ENCODE measurements at places on chromosomes 7 and 10. TPM values are rescaled to one million over a fixed set of nuclear protein-coding genes. Genes with fewer than 3 reads are reported as not detected.

OR2A42 gene
- not detected for total RNA-seq

DNA sequence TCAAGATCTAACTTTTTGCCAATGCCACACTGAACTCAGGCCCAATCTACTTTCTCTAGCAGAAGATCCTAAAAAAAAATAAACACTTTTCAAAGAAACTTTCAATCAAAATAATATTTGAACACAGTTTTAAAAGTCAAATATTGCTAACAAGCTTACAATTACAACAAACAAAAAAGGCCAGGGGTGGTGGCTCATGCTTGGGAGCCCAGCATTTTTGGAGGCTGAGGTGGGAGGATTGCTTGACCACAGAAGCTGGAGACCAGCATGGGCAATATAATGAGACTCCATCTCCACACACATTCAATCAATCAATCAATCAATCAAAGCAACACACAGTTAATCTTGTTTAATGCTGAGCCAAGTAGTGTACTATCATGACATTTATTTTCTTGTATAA, 149.2 kb downstream of the CYP26A1 start:
- no peak for DNase-seq

NRG3 gene
- total RNA-seq: 3.4 TPM

- no peak for DNase-seq
These were observed 26.4 kb upstream of the GPR37 start for GRCh38 chr7:124792002-124792401.

- DNase-seq: no peak
These were observed 24.7 kb upstream of the PIK3CG start for GRCh38 chr7:106840342-106840741.

ADAM12 gene
- 81.4 TPM for total RNA-seq

GRCh38 chr10:24197263-24197662, 11.7 kb upstream of the KIAA1217 start:
- DNase-seq: no peak

- no peak for DNase-seq
These were observed 51.3 kb downstream of the NHLRC2 start for GRCh38 chr10:113905756-113906155.

Measured in neural crest cell (in vitro differentiated cells).